Stimulated activated CD4-positive, alpha-beta T cell treated with anti-CD3 and anti-CD28 coated beads, Interleukin-2, amount 100 ng/mL, for 24 hours (primary cell): ENCODE measurements at places on chromosomes 5 and 9.

DNA sequence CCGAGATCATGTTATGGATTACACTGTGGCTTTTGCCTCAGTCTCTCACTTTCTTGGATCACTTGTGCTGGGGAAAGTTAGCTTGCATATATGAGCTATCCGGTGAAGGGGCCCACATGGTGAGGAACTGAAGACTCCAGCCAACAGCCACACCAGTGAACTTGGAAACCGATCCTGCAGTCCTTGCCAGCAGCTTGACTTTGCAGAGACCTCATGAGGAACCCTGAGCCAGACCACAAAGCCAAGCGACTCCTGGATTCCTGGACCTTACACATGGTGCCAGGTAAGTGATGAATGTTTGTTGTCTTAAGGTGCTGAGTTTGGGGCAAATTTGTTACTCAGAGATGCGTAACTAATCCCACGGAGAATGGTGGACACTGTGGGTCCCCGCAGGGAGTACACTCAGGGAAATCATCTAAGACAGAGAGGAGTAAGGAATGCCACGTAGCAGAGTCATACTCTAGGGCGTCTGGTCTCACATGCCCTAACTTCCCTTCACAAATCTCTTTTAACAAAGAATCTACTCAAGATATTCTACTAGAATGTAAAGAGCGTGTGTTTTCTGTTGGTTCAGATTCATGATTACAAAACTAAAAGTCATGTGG lies 76.5 kb upstream of the PJA2 start:
- DNase-seq, result no peak

DNA sequence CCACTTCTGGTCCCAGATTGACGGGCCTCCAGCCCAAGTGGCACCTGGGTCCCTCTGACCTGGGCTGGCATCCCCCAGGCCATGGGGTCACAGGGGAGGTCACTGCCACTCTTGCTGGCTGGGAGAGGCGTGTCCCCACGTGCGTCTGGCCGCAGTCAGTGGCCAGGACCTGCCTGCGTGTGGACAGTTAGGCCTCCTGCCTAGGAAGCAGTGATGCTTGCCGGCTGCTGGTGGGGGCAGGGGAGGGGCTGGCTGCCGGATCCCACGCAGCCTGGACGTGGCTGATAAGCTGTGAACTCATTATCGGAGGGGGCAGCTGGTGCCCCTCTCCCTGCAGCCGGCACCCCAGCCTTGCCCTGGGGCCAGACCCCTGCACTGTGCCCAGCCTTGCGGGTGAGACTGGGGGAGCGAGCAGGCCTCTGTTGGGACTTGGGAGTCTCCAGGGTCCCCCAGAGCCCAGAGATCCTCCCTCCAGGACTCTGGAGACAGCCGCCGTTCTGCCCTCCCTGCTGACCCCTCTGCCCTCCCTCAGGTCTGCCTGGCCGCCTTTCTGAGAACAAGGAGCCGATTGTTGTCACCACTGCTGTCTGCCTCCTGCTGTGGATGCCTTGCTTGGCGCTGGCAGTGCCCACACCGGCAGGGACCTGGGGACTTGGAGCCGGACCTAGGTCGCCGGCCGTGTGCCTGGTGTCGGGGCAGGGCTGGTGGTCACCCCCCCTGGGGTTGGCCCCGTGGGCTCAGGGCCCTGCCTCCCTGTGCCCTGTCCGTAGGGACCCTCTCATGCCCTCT lies 12.3 kb downstream of the RXRA start:
- DNase-seq, result no peak

DNA sequence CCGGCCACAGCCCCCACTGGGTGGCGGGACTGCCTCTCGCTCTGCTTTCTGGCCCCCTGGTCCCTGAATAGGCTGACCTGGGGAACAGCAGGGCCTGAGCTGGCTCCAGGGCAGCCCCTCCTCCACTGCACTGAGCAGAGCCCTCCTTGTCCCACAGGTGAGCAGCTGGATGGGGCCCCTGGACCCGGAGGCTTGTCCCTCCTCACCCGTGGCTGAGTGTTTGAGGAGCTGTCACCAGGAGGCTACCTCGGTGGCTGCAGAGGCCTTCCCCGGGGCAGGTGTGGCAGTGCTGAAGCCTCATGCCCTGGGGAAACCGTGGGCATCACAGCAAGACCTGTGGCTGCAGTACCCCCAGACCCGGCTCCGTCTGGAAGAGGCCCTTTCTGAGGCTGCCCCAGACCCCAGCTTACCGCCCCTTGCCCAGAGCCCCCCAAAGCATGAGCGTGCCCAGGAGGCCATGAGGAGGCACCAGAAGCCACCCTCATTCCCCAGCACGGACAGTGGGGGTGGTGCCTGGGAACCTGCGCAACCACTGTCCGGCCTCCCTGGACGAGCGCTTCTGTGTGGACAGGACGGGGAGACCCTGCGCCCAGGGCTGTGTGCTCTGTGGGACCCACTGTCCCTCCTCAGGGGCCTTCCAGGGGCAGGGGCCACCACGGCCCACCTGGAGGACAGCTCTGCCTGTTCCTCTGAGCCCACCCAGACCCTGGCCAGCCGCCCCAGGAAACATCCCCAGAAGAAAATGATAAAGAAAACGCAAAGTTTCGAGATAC lies 28.5 kb upstream of the LRRC14B start:
- DNase-seq, result no peak

DNA sequence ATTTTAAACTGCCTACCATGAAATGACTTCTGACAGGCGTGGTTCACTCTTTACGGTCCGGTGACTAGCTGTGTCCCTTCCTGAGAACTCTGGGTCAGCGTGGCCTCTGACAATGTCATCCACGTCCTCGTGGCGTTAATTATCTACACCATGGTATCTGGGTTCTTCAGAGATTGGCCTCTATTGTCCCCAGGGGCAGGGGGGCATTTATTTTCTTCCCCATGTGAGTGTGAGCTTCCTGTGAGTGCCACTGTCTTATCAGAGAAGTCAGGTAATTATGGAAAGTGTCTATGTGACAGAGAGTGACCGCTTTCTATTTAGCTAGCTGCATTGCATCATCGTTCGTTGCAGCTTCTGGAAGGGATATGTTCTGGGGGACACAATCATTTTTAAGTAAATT lies 77.2 kb downstream of the FBXL7 start:
- no peak for DNase-seq

GRCh38 chr9:8349901-8350300 lies 550.3 kb upstream of the DMAC1 start:
- DNase-seq, result no peak

- DNase-seq, result no peak
Observed at GRCh38 chr9:101427957-101428655, 7.5 kb downstream of the ALDOB start.

DNA sequence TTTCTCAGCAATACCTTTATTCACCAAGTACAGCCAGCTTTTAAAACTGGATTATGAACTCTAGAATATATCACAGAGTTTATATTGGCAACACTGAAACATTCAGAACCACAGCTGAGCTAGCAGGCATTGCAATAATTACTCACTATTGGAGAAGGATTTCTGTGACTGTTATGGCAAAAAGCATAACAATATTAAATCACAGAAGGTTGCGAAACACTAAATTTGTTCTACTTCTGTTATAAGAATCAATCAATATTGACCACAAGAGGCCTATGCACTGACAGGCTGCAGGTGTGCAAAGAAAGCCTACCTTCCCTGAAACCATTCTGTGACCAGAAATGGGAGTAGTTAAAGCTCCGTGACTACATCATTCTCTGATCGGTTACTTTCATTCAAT lies 59.2 kb downstream of the AP3B1 start:
- no peak for DNase-seq

DNA sequence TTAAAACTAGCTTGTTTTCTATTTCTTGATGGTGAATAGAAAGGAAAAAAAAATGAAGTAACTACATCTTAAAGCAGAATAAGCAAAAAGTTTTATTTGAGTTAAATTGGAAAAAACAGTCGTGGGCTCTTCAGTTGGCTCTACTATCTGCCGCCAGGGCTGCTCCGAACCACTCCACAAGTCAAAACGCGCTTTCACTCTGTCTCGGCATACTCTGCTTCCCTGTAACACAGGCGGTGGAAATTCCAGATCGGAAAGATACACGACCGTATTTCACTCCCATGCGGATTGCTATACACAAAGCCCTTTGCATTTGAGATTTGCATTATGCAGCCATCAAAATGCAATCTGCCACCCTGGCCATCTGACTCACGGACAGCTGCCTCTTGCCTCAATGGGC lies 505.6 kb downstream of the IRX1 start:
- no peak for DNase-seq

DNA sequence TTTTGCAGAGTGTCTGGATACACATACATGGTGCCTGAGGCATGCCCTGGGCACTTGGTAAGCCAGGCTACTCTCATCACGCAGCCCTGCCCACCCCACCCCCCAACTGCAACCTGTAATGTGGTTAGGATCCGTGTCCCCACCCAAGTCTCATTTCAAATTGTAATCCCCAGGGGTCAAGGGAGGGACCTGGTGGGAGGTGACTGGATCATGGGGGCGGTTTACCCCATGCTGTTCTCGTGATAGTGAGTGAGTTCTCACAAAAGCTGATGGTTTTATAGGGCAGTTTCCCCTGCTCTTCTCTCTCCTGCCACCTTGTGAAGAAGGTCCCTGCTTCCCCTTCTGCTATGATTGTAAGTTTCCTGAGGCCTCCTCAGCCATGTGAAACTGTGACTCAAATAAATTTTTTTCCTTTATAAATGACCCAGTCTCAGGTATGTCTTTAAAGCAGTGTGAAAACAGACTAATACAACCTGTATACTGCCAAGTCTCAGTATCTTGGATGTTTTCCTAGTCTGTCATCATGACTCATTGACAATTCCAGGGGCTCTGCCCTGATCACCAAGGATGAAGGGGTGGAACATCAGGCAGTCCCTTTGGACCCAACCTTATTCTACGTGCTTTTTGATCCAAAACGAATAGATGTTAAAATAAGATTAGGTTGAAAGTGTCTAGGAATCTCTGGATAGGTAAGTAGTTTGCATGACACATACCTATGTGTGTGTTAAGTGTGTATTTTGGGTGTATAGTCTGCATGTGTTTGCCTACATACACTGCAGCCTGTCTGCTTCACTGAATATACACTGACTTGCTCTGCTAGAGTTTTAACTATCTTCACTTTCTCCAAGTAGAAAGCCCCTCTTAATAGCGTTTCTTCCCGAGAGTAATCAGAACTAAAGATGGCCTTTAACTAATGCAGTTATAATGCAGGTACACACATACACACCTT lies 293.8 kb downstream of the SLIT3 start:
- DNase-seq, result no peak

DNA sequence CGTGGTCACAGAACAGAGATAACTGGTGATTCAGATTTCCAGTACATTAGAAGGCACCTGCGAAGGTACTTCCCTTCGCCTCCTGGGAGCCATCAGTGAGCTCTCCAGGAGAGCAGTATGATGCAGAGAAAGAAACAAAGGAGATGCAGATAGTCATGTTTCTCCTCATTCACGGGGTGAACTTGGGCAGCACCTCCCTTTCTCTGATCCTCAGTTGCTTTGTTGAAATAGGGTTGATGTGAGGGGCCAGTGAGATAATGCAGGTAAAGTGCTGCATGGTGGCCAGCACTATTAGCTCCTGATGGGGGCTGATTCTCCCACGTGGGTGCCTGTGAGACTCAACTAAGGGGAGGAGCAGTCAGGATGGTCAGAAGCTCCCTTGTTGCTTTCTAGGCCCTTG lies 46.6 kb upstream of the ZNF169 start:
- DNase-seq, result no peak
